ENCODE measurements at places on chromosomes 2 and 18.

DNA sequence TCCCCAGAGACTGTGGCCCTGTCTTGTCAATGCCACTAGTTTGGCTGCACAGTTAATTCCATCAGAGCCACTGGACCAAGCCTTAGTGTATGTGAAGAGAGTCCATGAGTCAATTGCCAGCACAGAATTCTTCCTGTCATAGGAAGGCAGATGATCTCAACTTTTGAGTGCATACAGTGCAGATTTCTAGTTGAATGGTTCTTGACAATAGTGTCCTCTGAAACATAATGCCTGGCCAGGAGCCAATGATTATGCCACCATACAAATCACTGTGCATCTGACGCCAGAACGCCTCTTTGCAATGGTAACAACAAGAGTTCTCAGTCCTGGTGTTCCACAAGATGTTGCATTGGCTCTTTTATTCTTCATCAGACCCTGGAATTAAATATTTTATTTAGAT lies 7.1 kb downstream of the NEUROD1 start:
- no peak for DNase-seq

- DNase-seq, result no peak
These were observed 198.6 kb downstream of the RNF152 start for GRCh38 chr18:61694236-61694635.

DNA sequence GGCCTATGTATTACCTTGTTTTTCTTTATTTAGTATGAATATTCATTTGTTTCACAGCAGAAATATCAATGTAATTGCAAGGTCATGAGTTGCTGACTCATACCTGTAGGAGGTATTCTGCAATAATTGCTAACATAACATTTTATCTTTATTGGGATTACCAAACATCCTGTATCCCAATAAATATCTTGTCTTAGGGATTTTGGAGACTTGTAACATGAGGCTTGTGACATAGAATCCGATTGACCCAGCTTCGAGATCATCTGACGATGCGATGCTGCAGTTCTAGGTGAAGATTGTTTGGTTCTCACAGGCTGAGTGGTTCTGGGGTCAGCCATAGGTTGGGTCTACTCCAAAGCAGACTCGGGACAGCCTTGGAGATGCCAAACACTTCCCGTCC lies 133.4 kb upstream of the RND3 start:
- DNase-seq, result no peak

GRCh38 chr18:32049393-32050171 lies 31.0 kb downstream of the RNF125 start:
- no peak for DNase-seq

GRCh38 chr2:174325373-174326160 lies 9.2 kb upstream of the SP9 start:
- no peak for DNase-seq

- DNase-seq, result no peak
These were observed 79.8 kb upstream of the CYRIA start for GRCh38 chr2:16745466-16745865.

DNA sequence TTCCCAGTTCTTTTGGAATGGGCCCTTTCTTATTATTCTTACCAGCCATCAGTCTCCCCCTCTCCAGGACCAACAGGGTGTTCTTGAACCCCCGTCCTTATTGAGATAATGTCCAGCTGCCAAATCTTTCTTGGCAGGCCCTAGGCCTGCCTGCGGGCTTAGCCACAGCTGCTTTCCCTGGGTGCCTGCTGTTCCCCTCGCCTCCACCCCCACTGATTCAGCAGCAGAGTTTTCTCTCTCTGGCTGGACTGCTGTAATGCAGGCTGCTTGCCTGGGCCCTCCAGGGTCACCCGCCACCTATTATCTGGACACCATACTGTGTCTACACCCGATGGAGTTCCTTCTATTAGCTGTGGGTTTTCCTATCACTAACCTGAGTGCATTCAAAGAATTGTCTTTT lies 395.4 kb upstream of the ATP5MC3 start:
- no peak for DNase-seq

GRCh38 chr2:227436436-227437174 lies 35.4 kb upstream of the AGFG1 start:
- no peak for DNase-seq

GRCh38 chr2:287911-288757 lies at the start of gene ALKAL2:
TSS of gene ALKAL2 (minus strand) at chr2:288091. CDS start at chr2:287835, 256 bp downstream.
- DNase-seq, result no peak

GRCh38 chr2:199798831-199799580 lies 52.0 kb downstream of the FTCDNL1 start:
- no peak for DNase-seq
